ENCODE measurements at places on chromosomes 6 and 20. TPM values are rescaled to one million over a fixed set of nuclear protein-coding genes. Genes with fewer than 3 reads are reported as not detected.

Gene OR2B3
- not detected for total RNA-seq

Gene ATP9A
- total RNA-seq, result 23.1 TPM

Gene TAB2
- total RNA-seq, result 60.9 TPM

Gene ZC2HC1B
- not detected for total RNA-seq

Gene MMP24
- 5.3 TPM for total RNA-seq

Gene WFDC12
- total RNA-seq, result 3.9 TPM

Gene SLC17A1
- not detected for total RNA-seq

Gene MYMX
- not detected for total RNA-seq

DNA sequence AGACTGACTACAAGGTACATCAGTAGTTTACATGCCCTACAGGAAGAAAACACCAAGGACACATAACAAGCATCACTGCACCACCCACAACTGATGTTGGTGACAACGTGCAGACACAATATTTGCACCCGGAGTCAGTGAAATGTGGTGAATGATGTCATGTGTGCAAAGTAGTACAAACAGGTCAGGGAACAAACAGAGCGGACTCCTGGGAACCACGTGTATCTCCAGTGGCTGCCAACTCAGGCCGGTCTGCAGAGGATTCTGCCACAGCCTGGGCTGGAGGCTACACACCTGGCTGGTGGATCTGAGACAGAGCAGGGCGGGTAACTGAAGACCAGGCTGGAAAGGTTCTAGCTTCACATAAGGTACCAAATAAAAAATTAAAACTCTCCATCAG is 28.2 kb upstream of the RPS6KA2 start:
- H3K4me1 ChIP-seq, result peaks cover 6% of the 10 kb centered on the region
- no peak for DNase-seq
- no peak overlapping the region for H3K4me3 ChIP-seq
- no peaks in the 10 kb centered on the region for H3K27me3 ChIP-seq

DNA sequence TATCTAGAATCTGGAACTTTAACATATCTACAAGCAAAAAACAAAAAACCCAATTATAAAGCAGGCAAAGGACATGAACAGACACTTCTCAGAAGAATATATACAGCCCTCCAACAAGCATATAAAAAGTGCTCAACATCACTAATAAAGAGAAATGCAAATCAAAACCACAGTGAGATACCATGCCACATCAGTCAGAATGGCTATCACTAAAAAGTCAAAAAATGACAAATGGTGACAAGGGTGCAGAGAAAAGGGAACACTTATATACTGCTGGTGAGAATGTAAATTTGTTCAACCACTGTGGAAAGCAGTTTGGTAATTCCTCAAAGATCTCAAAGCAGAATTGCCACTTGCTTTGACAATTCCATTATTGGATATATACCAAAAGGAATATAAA is 215.0 kb upstream of the EYS start:
- DNase-seq, result no peak
- no peaks in the 10 kb centered on the region for H3K27me3 ChIP-seq
- no peaks in the 10 kb centered on the region for H3K4me1 ChIP-seq
- H3K4me3 ChIP-seq, result no peak overlapping the region
- H3K27ac ChIP-seq, result no peak overlapping the region

GRCh38 chr6:169487579-169488436 is 214.0 kb downstream of the WDR27 start:
- H3K27ac ChIP-seq, result no peak overlapping the region
- peaks cover 9% of the 10 kb centered on the region for H3K4me1 ChIP-seq
- H3K27me3 ChIP-seq, result no peaks in the 10 kb centered on the region
- DNase-seq, result no peak
- H3K4me3 ChIP-seq, result no peak overlapping the region

- no peaks in the 10 kb centered on the region for H3K4me1 ChIP-seq
- no peak for DNase-seq
- peaks cover 7% of the 10 kb centered on the region for H3K27me3 ChIP-seq
- no peak overlapping the region for H3K27ac ChIP-seq
- H3K4me3 ChIP-seq, result no peak overlapping the region
- no peaks in the 10 kb centered on the region for H3K36me3 ChIP-seq
These were observed 7.5 kb upstream of the TMEM242 start for GRCh38 chr6:157330831-157331230.

DNA sequence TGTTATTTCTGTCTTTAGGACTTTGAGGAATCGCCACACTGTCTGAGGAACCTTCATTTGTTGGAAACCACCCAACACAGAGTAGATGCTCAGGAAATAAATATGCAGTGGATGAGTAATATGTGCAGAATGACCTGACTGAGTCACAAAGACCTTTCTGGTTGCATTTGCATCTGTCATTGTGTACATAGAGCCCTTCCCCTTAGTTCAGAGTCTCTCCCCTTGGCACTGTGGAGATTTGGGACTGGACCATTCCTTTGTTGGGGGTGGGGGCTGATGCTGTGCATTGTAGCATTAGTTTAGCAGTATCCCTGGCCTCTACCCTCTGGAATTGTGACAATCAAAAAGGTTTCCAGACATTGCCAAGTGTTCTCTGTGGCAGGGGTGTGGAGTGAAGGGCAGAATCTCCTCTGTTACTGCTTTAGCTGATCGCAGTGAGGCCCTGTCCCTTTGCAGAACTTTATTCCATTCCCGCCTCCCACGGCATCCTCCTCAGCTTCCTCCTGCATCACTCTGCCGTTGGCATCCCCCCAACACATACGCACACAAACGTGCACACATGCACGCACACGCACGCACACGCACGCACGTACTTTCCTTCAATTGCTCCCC is 64.5 kb downstream of the EYA2 start:
- H3K4me3 ChIP-seq, result no peak overlapping the region
- no peak overlapping the region for H3K27ac ChIP-seq
- peaks cover 5% of the 10 kb centered on the region for H3K27me3 ChIP-seq
- H3K36me3 ChIP-seq, result no peaks in the 10 kb centered on the region
- H3K4me1 ChIP-seq, result no peaks in the 10 kb centered on the region

DNA sequence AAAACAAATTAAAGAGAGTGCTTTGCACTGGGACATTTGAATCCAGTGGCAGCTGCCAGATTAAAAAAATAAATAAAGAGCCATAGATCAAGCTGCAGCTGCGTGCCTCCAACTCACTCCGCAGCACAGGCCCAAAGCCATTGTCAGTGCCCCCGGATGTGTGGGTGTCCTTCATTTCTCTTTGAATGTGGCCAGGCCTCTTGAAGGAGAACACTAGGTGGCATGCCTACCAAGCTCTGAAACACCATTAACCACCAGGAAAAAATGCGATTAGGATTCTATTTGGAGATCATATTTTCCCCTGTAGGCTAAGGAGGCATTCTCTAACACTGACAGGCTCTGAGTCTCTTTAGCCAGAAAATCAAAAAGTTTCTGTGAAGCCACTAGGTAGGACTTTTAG is 549.8 kb downstream of the PRKN start:
- no peaks in the 10 kb centered on the region for H3K36me3 ChIP-seq
- no peak overlapping the region for H3K27ac ChIP-seq
- DNase-seq, result no peak
- H3K4me1 ChIP-seq, result peaks cover 15% of the 10 kb centered on the region

- H3K27ac ChIP-seq, result peak within 1 kb of the TSS; percentile 96
- H3K27me3 ChIP-seq, result no peaks in the 10 kb centered on the region
- peak; percentile 86 for DNase-seq
- no peaks in the 10 kb centered on the region for H3K4me1 ChIP-seq
- H3K36me3 ChIP-seq, result peaks cover 16% of the 10 kb centered on the region
These were observed at the start of gene TUBB2A for GRCh38 chr6:3157131-3157933. TUBB2A (minus strand) TSS chr6:3157544; CDS start chr6:3157463, 81 bp downstream.

DNA sequence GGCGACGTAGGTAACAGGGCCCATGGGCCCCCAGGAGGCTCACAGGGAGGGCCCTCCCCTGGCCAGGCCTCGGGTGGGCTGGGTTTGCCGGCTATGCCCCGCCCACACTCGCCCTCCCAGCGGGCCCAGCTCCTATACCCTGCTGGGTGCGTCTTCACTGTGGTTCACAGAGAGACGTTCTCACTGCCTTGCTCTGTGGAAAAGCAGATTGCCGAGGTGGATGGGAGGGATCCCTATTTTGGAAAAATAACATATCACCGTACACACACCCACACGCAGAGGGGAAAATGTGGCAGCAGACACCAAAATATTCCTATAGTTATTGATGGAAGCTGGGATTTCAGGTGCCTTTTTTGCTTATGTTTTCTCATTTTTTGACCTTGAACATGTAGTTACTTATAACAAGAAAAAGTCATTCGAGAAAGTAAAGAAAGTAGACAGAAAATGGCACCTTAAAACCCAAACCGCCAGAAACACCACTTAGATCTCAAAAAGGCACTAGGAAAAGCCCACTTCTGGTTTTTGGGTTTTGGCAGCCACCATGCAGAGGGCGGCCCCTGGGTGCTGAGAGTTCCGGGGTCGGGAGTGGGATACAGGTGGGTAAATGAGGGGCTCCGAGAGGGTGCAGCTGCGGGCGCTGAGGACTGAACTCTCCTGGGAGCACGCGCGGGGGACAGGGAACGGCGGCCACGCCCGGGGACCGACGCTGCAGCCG is 49.4 kb downstream of the TMEM242 start:
- no peaks in the 10 kb centered on the region for H3K36me3 ChIP-seq
- H3K4me1 ChIP-seq, result peaks cover 24% of the 10 kb centered on the region
- peak; percentile 64 for DNase-seq
- H3K27ac ChIP-seq, result peak overlapping the region; percentile 80
- no peaks in the 10 kb centered on the region for H3K27me3 ChIP-seq
- peak overlapping the region; percentile 75 for H3K4me3 ChIP-seq

Measured in lower lobe of right lung (tissue), 2 donors.